Smooth muscle cell of the pulmonary artery (primary cell): ENCODE measurements at places on chromosomes 3 and 15. TPM values are rescaled to one million over a fixed set of nuclear protein-coding genes. Genes with fewer than 3 reads are reported as not detected.

The ITPKA gene
- 0.76 and 0.91 TPM in 2 replicates for total RNA-seq

The MOBP gene
- total RNA-seq: not detected in 2 replicates

The AADACL2 gene
- not detected in 2 replicates for total RNA-seq

The C3orf33 gene
- total RNA-seq: 1.6 and 2.0 TPM in 2 replicates

The LSMEM2 gene
- total RNA-seq: not detected in 2 replicates

The RUVBL1 gene
- 41.6 and 50.4 TPM in 2 replicates for total RNA-seq

The OIP5 gene
- total RNA-seq: 0.56 and 2.0 TPM in 2 replicates

The NLGN1 gene
- 2.3 and 5.8 TPM in 2 replicates for total RNA-seq

The ZNF501 gene
- 3.0 and 6.2 TPM in 2 replicates for total RNA-seq

The DNAH12 gene
- total RNA-seq: 0.13 TPM in 2 replicates

The WWTR1 gene
- 103 and 128 TPM in 2 replicates for total RNA-seq

The SPESP1 gene
- total RNA-seq: 1.7 and 9.8 TPM in 2 replicates

The CHP1 gene
- total RNA-seq: 64.0 and 73.2 TPM in 2 replicates

The C3orf22 gene
- not detected in 2 replicates for total RNA-seq

The TWF2 gene
- 56.5 and 72.7 TPM in 2 replicates for total RNA-seq

The ACKR4 gene
- 19.7 and 24.0 TPM in 2 replicates for total RNA-seq

The POPDC2 gene
- total RNA-seq: 0.23 and 0.33 TPM in 2 replicates

The CCDC80 gene
- 1,619 and 1,677 TPM in 2 replicates for total RNA-seq

The LRRC3B gene
- total RNA-seq: not detected in 2 replicates

The GOLGA8H gene
- 0.30 and 0.39 TPM in 2 replicates for total RNA-seq

The SLC22A13 gene
- 0.46 and 1.2 TPM in 2 replicates for total RNA-seq

The SEMA6D gene
- 4.4 and 12.3 TPM in 2 replicates for total RNA-seq

The KLHL40 gene
- total RNA-seq: not detected in 2 replicates

The APBA2 gene
- total RNA-seq: 15.6 and 23.3 TPM in 2 replicates

The CTXN2 gene
- total RNA-seq: not detected in 2 replicates

The TEX55 gene
- total RNA-seq: not detected in 2 replicates

The PLSCR2 gene
- 0.26 TPM in 1 of 2 replicates, not detected in the other for total RNA-seq

The CHRNB4 gene
- not detected in 2 replicates for total RNA-seq

The PRSS50 gene
- not detected in 2 replicates for total RNA-seq

The CDV3 gene
- 153 and 174 TPM in 2 replicates for total RNA-seq

The P2RY1 gene
- total RNA-seq: 0.17 and 0.59 TPM in 2 replicates

The SH3BP5 gene
- total RNA-seq: 21.7 and 33.0 TPM in 2 replicates

The DAZL gene
- not detected in 2 replicates for total RNA-seq

The MYEF2 gene
- 6.3 and 8.5 TPM in 2 replicates for total RNA-seq
